ENCODE measurements at places on chromosomes 2 and 18. TPM values are rescaled to one million over a fixed set of nuclear protein-coding genes. Genes with fewer than 3 reads are reported as not detected.

The IL1R1 gene
- 10.9 TPM for total RNA-seq

The HEATR5B gene
- 43.7 TPM for total RNA-seq

The KCTD1 gene
- 18.2 TPM for total RNA-seq

The MC5R gene
- total RNA-seq = not detected

The HOXD12 gene
- not detected for total RNA-seq

The PAIP2B gene
- 1.2 TPM for total RNA-seq

The EML6 gene
- 0.80 TPM for total RNA-seq

The ANKRD30BL gene
- not detected for total RNA-seq

The ELOA2 gene
- total RNA-seq = not detected

The KLHL41 gene
- 0.29 TPM for total RNA-seq

The SP140L gene
- 25.9 TPM for total RNA-seq

The ACKR3 gene
- total RNA-seq = 14.8 TPM

The FBXO36 gene
- total RNA-seq = 1.6 TPM

The CCDC178 gene
- not detected for total RNA-seq

The ATP6V1C2 gene
- total RNA-seq = not detected

The LRATD1 gene
- total RNA-seq = 0.13 TPM

The LIMS3 gene
- total RNA-seq = 5.3 TPM

The COLEC12 gene
- 30.2 TPM for total RNA-seq

The B3GNT7 gene
- total RNA-seq = 0.50 TPM

The LAMA1 gene
- total RNA-seq = under 0.01 TPM

The SLC9A4 gene
- total RNA-seq = not detected

The CYP27C1 gene
- total RNA-seq = not detected

The AQP12B gene
- not detected for total RNA-seq

The TMEM247 gene
- not detected for total RNA-seq

The EDAR gene
- not detected for total RNA-seq

The HS6ST1 gene
- 20.5 TPM for total RNA-seq

The NAT8 gene
- total RNA-seq = not detected

The DAW1 gene
- 9.0 TPM for total RNA-seq

The TANC1 gene
- 117 TPM for total RNA-seq

The METTL21A gene
- 14.5 TPM for total RNA-seq

The TGFA gene
- total RNA-seq = 0.66 TPM

The ACVR1 gene
- total RNA-seq = 20.0 TPM

The RAX gene
- total RNA-seq = not detected

The TMEM185B gene
- total RNA-seq = 38.2 TPM

The MDH1B gene
- total RNA-seq = 0.65 TPM

The RASGRP3 gene
- 42.4 TPM for total RNA-seq

The DYTN gene
- total RNA-seq = not detected

The C2orf15 gene
- total RNA-seq = not detected

The VAMP5 gene
- 47.5 TPM for total RNA-seq
